ENCODE measurements at places on chromosomes 7 and 10. TPM values are rescaled to one million over a fixed set of nuclear protein-coding genes. Genes with fewer than 3 reads are reported as not detected.

Gene CFAP46
- polyA plus RNA-seq: not detected

Gene ZNF804B
- polyA plus RNA-seq: not detected

Gene NT5C2
- 16.5 TPM for polyA plus RNA-seq

Gene LRRN3
- 1.7 TPM for polyA plus RNA-seq

Gene CFAP70
- 1.6 TPM for polyA plus RNA-seq
